Activated CD4-positive, CD25-positive, alpha-beta regulatory T cell treated with anti-CD3 and anti-CD28 coated beads, Interleukin-2, amount 50 U/mL, for 24 hours (primary cell): ENCODE measurements at places on chromosomes 3 and 15.

GRCh38 chr15:83973816-83974215 is 261.8 kb upstream of the GOLGA6L4 start:
- ATAC-seq, result no peak

GRCh38 chr15:23416349-23417276 is 30.4 kb downstream of the GOLGA6L2 start:
- ATAC-seq, result no peak

DNA sequence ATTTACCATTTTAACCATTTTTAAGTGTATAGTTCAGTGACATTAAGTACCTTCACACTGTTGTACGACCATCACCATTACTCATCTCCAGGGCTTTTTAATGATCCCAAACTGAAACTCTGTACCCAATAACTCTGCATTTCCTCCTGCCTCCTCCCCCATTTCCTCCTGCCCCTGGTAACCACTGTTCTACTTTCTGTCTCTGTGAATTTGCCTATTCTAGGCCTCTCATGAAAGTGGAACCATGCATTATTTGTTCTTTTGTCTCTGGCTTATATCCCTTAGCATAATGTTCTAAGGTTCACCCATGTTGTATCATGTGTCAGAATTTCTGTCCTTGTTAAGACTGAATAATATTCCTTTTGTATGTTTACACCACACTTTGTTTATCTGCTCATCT is 154.2 kb downstream of the MECOM start:
- no peak for ATAC-seq

DNA sequence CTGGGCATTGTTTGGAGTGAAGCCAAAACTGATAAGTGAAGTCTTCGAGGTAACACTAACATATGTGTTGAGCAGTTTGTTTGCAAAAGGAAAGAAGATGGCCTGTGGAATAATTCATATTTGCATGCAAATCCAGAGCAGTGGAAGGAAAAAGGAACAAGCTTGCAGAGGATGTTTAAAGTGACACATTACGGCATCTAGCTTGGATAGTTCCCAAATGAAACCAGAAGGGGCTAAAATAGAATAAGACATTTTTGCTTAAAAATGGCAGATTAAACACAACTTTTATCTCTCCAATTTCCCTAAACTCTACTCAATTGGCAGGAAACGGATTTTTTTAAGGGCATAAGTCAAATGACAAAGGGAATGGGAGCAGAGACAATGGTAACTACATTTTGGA is 25.4 kb upstream of the RYK start:
- ATAC-seq, result no peak

DNA sequence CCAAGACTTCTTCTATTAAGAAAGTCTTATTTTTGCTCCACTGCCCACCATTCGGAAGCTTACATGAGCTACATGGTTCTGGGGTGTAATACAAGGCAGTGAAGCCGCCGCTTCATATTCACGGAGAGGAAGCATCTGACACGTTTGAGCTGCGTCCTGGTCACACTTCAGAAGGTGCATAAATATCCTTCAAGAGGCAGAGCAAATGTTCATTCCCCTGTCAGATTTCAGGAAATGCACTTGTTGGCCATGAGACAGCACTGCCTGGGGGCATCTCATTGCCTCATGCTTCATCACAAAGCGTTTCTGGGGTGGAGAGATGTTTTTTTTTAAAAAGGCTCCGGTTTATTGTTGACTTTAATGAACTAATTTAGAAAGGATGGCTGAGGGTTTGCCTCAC is 119.9 kb downstream of the CADPS start:
- no peak for ATAC-seq

DNA sequence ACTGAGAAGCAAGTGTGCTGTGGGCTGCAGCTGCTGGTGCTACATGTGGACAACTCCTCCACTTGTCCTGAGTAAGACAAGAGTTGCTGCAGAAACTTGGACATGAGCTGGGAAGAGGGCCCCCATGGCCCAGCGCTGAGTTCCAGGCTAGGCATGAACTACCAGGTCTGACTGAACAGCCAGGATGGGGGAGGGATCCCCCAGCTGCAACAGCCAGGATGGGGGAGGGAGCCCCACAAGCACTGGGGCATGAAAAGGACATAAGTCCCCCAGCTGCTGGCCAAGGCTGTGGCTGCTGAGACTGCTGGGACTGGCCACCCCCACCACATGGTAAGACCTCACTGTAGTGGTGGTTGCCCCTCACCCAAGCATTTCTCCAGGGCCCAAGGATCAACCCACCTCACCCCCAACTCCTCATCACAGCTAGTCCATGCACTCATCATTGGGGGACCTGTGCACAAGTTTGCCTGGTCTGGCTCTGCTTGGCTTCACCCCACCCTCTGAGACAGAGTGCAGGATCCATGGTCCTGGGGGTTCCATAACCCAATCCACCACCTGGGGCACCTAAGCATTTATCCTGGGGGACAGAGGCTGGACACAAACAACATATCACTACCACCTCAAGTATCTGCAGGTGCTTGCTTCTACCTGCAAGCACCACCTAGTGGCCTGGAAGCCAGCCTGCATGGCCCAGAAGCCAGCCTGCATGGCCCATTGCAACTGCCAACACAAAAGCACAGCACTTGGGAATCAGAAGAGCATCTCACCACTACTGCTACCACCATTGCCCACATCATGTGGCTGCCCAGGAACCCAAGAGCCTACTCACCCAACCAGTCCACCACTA is 84.5 kb upstream of the STT3B start:
- ATAC-seq, result no peak

DNA sequence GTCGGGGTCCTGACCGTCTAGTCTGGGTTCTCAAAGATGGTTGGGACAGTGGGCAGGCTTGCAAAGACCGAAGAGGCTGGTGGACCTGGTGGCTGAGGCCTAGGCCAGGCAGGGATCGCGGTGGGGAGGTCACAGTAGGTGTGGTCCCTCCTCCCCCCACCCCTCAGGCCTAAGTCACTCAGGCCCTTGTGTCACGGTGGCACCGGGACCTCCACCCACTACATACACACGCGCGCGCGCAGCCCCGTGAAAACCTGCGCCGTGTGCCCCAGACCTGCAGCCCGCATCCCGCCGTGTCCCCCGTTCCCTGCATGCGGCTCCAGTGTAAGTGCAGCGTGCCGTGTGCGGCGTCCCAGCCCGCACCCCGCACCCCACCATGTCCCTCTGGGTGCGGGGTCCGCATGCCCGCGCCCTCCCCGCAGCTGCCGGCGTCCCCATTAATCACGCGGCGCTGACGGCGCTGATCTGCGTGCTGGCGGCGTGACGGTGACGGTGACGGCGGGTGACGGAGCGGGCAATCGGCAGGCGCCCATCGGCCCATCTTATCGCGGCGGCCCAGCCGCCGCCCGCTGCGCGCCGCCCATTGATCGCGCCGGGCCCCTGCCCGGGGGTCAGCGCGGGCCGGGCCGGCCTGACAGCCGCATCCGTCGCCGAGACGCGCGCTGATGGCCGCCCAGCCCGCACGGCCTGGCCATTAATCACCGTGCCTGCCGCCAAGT is 24.4 kb downstream of the SEC61A1 start:
- peak; percentile 46 for ATAC-seq

DNA sequence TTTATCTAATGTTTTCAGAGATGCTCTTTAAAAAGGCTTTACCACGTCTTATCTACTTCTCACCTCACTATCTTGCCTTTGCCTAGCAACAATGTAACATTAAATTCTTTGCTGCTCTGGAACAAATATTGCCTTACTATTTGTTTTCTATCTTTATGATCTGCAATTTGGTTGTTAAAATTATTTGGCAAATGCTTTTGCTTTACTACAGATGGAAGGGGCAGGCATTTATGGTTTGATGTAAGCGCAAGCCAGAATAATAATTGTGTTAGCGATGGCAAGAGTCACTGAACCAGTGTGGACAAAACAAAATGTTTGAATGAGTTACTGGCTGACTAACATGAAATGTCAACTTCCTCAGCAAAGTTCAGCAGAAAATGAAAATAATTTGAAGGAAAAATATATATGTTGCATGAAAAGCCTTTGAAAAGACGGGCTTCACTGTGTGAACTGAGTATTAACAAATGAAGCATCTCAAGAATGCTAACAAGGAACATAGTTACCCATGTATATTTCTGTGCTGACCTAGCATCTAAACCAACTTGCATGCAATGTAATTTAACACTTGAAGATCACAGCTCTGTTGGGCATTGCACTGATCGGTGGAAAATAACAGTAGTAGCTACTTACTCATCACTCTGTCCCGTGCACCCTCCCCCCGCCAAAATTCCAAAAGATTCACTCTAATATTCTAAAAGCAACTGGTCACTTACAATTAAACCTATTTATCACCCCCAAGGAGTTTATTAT is 454.0 kb upstream of the ARHGEF26 start:
- ATAC-seq, result no peak

GRCh38 chr3:32420126-32421038 is 28.7 kb downstream of the CMTM7 start:
- peak; percentile 86 for ATAC-seq

DNA sequence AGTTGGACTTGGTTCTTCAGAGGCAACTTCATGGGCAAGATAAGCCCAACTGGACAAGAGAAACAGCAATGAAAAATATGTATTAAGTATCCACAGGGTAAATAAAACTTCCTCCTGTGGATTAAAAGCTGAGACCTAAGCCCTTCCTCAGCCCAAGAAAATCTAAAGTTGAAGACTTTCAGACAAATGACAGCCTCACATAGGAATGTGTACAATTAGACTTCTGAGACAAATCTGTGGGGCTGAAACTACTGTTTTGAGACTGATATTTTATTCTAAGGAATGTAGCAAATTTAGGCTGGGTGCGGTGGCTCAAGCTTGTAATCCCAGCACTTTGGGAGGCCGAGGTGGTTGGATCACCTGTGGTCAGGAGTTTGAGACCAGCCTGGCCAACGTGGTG is 74.2 kb upstream of the IL12A start:
- ATAC-seq, result no peak

GRCh38 chr3:34856081-34856947 is 783.0 kb upstream of the ARPP21 start:
- ATAC-seq, result no peak
